Lung (tissue), 17 donors: ENCODE measurements at places on chromosomes 6 and 20.

DNA sequence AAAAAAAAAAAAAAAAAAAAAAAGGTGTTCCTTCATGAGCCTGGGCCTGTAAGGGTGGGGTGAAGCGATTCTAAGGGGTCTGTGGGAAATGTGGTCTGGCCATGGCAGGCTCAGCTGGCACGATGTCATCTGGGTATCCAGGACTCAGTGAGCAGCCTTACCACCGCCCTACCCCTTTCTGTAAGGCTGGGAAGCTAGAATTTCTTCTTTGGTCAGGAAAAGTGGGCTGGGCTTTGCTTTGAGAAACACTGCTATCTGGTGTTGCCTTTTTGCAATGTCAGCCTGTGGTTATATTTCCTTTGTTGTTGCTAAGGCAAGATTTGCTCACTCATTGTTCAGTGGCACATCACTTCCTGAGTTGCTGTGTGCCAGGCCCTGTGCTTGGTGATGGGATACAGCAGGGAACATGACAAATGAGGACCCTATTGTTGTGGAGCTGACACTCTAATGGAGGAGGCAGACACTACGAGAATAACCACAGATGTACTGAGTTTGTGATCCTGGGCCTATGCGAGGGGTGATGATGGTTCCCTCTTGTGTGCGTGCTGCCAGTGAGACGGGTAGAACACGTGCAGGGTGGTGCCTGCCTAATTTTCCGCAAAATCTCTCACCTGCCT, 45.9 kb upstream of the ZNFX1 start:
- DNase-seq: peak; percentile 77

DNA sequence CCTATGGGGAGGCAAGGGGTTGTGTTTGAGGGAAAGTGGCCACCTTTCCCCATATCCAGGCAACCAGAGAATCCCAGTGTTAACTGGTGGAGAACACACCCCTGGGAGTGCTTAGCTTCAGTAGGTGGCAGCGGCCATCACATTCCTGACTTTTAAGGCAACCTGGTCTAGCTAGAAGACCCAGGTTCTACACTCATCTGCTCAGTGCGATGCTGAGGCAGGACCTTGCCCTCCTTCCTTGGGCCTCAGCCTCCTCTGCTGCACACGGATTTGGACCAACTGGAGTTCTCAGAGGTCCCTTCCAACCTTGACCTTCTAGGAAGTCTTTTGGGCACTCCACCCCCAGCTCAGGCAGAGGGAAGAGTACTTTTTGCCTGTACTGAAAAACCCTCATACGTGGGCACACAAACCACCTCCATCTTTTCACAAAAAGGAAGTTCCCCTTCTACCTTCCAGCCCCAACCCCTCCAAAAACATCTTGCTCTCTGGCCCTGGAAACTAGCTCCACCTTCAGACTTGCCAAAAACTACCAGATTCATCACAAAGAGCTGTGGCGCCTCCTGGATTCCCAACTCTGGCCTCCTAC, 2.9 kb downstream of the CCND3 start:
- no peak for DNase-seq

GRCh38 chr6:91697010-91697695, 1110.3 kb upstream of the MAP3K7 start:
- DNase-seq: no peak

DNA sequence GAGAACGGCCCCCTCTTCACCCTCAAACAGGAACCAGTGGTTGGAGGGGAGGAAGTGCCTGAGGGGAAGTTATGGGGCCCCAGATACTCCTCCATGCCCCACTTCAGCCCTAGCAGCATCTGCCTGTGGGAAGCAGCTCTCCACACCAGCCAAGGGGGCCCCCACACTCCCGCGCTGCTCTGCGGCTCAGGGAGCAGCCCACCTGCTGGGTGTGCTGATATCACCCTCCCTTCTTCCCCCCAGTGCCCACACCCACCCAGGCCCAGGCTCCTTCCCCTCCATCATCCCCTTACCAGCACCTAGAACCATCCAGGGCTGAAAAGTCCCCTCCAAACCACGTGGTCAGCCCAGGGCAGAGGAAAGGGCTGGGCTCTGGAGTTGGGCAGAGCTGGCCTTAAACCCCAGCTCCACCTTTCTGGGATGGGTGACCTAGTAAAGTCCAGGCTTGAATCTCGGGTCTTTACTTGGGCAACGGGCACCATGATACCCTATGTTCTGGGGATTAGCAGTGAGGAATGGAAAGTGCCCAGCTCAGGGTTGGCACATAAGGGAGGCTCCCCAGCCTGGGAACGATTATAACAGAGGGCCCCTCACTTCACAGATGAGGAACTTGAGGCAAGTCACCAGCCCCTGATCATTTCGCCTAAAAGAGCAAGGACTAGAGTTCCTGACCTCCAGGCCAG, 663 bp downstream of the LST1 start:
- no peak for DNase-seq

DNA sequence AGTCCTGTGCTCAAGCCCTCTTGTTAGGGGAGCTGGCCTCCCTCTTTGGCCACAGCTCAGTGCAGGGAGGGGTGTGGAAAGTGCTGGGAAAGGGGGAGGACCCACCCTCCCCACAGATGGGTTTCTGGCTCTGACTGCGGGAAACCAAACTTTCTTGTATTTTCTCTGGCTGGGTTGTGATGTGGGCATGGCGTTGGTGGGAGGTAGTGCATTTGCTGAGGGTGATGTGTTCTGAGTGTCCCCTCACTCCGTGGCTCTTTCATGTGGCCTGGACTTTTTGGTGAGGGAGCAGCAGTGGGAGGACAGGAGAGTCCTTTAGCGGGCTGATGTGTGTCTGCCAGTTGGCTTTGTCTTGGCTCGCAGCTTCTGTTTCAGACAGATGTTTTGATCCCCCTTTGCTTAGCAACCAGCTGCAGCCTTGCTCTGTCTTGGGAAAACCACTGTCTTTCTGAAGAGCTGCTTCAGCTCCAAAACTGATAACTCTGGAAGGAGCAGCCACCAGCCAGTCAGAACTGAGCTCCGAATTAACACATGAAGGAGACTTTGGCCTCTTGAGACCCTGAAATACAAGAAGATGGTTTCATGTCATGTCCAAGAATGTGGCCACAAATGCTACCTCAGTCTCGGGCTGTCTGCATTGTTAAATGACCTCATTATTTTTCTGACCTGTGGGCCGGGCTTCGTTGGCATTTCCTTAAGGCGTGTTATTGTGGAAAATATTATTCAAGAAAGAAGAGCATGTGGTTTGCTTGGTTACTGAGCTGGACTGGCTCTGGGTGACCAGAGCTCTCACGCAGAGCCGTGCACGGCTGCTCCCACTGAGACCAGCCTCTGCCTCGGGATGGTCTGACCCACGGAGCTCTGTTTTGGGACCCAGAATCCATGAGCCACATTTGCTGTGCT, 21.5 kb downstream of the SYNJ2 start:
- DNase-seq: peak; percentile 96
